CD4-positive, alpha-beta T cell treated with Interleukin-17A for 1 hour (primary cell): ENCODE measurements at places on chromosomes 6 and 20.

GRCh38 chr20:53794529-53795115 lies 201.0 kb upstream of the ZNF217 start:
- DNase-seq = no peak

DNA sequence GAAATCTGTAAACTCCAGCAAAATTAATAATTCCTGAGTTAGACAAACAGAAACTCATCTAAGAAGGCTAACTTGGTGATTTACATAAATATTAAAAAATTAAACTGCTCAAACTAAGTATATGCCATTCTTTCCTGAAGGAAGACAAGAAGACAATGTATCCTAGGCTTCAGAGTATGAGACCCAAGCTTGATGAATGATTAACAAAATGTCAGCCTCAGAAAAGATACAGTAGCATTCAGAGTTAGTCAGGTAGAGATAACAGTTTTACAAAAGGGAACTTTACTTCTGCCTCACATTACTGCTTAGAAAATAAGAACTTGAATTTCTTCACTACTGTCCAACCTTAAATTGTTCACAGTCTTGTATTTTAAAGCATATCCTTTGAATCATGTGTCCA lies 12.0 kb downstream of the CSNK2A1 start:
- DNase-seq = no peak

DNA sequence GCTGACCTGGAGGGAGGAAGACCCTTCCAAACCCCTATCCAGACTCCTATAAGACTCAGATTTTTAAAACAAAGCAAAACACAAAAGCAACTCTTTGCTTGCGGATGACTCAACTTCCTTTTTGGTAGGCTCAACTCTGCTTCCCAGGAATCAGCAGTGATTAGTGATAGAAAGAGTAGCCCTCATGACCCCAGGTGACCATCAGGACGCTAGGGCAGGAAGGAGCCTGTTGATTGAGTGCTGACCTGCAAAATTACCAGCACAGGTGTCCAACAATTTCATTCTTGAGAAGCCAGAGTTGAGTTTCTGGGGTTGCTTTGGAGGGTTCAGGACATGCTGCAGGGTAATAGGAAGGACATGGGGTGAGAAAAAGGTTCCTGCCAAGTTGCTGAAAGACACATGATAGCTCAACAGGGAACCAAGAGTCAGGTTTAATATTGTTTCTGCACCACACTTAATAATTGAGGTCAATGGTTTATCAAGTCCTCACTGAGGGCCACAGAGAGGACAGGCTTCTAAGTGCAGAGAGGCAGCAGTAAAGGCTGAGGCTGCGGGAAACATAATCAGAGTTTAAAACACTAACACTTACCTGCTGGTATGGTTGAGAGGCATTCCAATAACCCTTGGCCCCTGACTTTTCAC lies 67.4 kb upstream of the BMP2 start:
- no peak for DNase-seq

DNA sequence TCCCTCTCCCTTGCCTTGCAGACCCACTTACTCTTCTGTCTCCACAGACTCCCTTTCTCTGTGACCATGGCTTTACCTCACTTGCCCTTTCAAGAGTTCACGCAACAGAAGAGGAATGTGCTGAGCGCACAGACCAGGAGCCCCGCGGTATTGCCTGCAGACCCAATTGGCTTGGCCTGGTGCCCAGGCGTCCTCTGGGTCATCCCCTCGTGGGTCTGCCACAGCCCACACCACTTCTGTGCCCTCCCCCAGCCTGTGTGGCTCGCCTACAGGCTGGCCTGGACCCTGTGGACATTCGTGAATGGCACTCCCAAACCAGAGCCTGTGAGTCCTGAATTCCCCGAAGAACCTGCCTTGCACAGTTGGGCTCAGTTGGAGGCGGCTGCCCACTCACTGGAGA lies 15.3 kb upstream of the NINL start:
- DNase-seq = no peak

GRCh38 chr6:48735846-48736245 lies 624.8 kb upstream of the PTCHD4 start:
- DNase-seq = no peak

GRCh38 chr20:22688485-22688884 lies 104.1 kb upstream of the FOXA2 start:
- no peak for DNase-seq

DNA sequence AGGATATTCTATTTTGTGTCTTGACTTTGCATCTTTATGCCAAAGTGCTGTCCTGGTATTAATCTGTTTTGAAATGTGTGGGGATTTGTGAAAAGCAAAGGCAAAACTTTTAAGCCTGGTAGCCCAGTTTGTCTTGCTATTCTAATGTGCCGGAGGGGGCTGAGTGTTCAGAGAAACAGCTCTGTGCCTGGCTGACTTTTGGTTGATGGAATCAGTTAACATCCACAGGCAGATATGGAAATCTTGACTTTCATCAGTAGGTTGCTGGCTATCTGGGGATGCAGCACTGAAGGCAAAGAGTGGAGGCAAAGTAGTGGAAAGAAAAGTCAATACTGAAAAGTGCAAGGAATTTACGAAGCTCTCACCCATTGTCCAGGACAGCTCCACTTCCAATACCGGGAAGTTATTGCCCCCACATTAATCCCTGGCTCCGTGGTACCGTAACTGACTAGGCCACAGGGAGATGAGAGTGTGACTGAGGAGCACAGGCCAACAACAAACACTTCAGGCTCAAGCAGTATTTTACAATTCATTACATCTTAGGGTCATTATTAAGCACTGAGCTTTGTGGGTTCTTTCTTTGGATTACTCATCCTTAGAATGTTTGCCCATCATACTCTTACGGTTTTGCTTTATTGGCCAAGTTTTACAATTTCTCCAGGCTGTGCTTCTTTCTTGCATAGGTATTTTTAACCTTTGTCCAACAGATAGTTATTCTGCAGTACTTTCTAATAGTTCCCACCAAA lies 164.6 kb downstream of the MTFR2 start:
- DNase-seq = no peak

GRCh38 chr20:60096166-60096565 lies 137.9 kb downstream of the CDH26 start:
- no peak for DNase-seq

DNA sequence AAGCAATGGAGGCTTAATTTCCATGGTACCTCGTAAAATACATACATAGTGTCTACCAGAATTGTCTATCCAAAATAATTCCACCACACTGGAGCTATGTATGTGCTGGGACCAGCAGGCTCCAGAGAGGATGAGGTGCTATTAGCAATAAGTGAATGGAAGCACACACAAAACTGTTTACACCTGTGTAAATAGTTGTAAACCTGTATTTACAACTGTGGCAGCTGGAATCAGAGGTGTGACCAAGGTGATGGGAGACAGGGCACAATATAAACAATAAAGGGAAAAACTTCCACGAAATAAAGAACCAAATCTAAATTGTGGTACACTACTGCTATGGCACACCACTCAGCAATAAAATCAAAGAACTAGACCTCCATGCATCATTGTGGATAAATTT lies 14.4 kb downstream of the RARS2 start:
- no peak for DNase-seq

DNA sequence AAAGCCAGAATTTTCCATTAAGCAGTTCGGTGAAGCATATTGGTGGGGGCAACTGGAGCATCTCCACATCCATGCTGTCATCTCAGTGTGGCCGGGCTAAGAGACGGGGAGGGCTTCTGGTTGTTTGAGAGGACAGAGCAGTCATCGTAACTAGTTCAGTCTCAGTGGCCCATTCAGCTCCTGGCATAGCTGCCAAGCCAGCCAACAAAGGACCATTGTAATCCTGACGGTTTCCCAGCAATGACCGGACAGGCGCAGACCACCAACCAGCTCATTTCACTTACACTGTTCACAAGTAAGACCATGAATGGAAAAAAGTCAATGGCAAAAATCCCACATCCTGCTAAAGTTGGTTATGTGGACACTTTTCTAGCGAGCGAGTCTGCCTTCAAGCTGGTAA lies 14.9 kb upstream of the HDDC2 start:
- no peak for DNase-seq
